Activated T-helper 17 cell treated with anti-CD3 and anti-CD28 coated beads, Interleukin-2, amount 50 U/mL, for 72 hours (primary cell): ENCODE measurements at places on chromosomes 16 and 17. TPM values are rescaled to one million over a fixed set of nuclear protein-coding genes. Genes with fewer than 3 reads are reported as not detected.

C17orf58 gene
- total RNA-seq: 25.9 TPM

- ATAC-seq: no peak
Measured at GRCh38 chr16:58654560-58655214, 25.1 kb upstream of the CNOT1 start.

- ATAC-seq: no peak
Measured at GRCh38 chr17:50265690-50266315, 8.5 kb upstream of the TMEM92 start.

DNA sequence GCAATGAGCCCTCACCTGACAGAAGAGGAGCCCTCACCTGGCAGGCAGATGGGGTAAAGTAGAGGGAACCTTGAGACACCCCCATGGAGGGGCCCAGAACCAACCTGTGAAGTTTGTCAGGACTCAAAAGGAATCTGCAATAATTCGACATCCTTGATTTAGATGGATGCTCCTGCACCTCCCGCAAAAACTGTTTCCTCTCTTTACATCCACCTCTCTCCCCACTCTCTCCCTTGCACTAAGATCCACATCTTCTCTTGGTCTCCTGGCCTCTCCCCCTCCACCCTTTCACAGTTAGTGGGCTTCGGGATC, 34.9 kb upstream of the RBFOX3 start:
- no peak for ATAC-seq

- ATAC-seq: peak; percentile 94
Measured at GRCh38 chr17:51153210-51154072, at the start of gene NME1. NME1 (plus strand) TSS chr17:51153559; CDS start chr17:51155655, 2,096 bp downstream.
